Kasumi-1 (cell line): ENCODE measurements at places on chromosomes 16 and 17.

DNA sequence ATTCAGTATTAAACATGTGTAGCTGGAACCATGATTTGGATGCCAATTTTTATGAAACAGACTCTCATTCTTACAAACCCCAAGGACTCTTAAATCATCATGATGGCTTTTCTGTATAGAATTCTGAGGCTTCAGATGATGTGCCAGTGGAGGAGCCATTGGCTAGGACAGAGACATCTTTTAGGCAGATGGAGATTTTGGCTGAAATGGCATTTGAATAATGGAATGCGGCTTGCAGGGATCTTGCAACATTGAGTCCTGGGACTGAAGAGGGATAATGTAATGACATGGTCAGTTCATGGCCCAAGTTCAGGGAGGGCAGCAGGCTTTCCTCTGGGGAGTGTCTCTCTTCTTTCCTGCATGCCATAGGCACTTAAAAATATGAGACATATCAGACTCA is 172.4 kb downstream of the ABCA8 start:
- no peak for DNase-seq

DNA sequence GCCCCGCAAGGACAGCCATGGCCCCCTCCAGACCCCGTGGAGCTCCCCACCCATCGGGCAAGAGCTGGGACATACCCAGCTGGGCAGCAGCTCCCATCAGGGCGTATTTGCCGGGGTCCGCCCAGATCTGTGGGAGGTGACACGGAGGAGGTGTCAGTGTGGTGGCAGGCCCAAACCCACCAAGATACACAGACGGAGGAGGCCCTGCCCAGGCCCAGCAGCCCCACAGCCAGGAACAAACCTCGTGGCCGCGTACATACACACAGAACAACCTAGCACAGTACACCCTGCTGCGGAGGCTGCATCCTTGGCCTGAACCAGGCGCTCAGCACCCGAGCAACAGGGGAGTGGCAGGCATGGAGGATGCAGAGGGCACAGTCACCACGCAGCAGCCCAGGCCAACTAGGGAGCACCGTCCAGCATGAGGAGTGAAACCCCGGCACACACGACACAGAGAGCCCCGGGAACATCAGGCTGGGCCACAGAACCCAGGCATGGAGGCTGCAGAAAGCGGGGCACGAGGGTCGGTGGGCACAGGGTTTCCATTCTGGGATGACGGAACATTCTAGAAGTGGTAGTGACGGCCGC is 4.9 kb upstream of the CCDC154 start:
- DNase-seq = no peak

DNA sequence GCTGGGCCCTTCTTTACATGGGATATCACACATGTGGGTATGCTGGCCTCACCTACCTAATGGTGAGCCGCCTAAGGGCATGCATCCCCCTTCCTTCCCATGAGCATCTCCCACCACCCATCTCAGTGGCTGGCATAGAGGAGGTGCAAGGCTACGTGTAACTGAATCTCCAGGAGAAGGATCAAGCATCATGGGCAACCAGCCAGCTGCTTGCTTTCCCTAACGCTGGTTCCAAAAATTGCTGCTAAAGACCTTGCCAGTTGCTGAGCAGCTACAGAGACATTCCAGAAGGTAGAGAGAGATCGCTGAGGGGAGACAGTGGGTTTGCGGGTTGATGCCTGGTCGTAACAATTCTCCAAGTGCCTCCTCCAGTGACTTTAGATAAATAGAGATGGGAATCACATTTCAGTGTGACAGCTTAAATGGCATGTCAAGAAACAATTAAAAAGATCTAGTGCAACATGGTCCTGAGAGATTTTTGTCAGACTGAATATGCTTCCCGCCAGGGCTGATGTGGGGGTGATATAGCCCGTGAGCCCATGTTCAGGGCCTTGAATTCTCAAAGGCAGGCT is 378.4 kb upstream of the CDH5 start:
- DNase-seq = no peak

DNA sequence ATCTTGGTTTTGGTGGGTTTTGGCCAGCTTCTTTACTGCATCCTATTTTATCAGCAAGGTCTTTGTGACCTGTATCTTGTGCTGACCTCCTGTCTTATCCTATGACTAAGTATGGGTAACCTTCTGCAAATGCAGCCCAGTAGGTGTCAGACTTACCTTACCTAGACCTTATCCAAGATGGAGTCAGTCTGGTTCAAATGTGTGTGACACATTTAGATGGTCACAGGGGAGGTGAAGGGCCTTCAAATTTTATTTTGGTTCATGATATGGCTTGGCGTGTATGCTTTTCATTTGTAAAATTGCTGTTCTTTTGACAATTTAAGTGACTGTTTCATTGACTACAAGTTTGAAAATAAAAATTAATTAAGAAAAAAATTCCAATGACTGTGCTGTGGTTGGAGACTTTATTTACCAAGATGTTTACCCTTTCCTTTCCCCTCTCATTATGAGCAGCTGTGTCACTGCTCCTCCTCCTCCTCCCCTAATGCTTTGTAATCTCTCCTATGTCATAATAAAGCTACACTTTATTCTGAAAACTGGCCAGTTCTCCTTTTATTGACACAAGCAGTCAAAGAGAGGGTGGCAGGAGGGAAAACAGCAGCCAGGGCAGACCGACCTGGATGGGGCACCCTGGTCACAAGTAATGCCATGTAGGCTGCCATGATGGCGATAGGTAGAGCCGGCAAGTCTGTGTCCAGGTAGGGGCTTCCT is 49.4 kb downstream of the TNFRSF13B start:
- DNase-seq = no peak

- DNase-seq = no peak
Measured at GRCh38 chr17:10166176-10166935, 32.0 kb downstream of the GAS7 start.

GRCh38 chr16:61934601-61935000 is 101.6 kb downstream of the CDH8 start:
- no peak for DNase-seq

DNA sequence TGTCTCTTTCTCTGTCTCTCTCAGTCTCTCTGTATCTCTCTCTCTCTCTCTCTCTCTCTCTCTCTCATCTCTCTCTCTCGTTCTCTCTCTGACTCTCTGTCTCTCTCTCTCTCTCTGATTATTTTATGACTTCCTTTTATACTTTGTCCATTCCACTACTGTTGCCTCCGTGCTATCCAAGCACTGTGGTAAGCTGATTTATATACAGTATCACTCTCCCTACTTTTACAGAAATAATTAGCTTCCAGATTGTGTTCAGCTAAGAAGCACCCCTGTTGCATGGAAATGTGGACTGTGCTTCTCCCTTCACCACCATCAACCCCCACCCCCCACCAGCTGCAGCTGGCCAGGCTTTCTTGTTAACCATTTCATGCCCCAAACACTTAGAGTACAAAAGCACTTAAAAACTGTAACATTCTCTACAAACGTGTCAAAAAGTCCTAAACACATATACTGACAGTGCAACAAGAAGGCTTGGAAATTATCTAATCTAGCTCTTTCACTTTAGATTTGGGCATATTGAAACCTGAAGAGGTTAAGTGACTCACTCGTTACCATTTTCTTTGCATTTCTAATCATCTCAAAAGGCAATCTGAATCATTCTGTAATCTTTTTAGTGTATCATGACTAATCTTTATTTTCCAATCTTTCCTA is 11.6 kb upstream of the TMEM100 start:
- DNase-seq = no peak

- no peak for DNase-seq
Measured at GRCh38 chr17:78396441-78397337, 18.2 kb downstream of the PGS1 start.

- peak; percentile 95 for DNase-seq
Measured at GRCh38 chr17:64281962-64282752, 19.1 kb upstream of the TEX2 start.

DNA sequence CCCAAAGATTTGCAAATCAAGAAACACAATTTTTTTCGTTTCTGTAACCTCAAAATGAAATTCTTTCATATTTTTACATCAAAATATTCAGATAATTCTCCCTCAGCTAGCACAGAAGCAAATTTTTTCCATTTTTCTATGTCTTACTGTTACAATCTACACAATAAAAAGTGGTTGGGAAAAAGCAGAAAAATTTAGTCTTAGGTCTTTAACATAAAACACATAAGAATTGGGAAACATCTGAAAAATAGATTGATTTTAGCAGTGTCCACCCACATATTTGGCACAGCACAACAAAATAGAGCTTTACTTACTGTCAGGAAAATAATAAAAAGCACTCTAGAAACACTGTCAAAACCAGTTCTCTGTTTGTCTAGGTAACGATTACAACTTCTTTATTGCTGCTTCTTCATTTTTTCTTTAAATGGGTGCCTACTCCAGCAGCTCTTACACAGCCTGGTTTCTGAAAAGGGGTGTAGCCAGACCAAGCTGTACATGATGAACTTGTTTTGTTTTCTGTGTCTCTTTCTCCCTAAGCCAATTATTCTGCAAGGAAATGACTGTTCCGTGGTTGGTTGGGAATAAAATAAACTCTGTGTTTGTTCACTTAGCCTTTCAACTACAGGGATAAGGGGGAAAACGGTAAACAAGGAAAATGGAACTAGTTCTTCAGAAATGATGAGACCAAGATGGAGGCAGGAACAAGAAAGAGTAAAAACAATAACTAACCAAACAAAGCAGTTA is at the start of gene ABCA6:
ABCA6 (minus strand) TSS at position 465 of the 744 bp plus-strand sequence. CDS start 1,192 bp downstream, outside the sequence.
- no peak for DNase-seq

DNA sequence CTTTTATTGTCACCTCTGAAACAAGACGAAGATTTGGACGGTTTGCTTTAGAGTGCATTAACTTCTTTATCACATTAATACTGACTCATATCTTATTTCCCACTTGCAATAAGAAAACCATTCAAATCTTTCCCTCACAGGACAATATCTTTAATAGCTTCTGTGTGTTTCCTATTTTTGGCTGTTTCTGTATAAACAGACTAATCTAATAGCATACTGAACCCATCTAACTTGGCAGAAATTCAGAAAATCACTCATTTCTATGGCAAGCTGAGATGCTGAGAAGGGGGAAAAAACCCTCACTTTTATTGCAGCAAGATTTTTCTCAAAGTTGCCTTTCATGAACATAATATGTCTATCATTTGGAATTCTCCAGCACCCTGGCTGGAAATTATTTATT is 524.9 kb downstream of the WWOX start:
- no peak for DNase-seq
